ENCODE measurements at places on chromosomes 7 and 10. TPM values are rescaled to one million over a fixed set of nuclear protein-coding genes. Genes with fewer than 3 reads are reported as not detected.

- DNase-seq: no peak
These were observed 22.0 kb downstream of the ADRA2A start for GRCh38 chr10:111098679-111099437.

GRCh38 chr7:35604595-35604994 is 90.3 kb downstream of the HERPUD2 start:
- no peak for DNase-seq

DNA sequence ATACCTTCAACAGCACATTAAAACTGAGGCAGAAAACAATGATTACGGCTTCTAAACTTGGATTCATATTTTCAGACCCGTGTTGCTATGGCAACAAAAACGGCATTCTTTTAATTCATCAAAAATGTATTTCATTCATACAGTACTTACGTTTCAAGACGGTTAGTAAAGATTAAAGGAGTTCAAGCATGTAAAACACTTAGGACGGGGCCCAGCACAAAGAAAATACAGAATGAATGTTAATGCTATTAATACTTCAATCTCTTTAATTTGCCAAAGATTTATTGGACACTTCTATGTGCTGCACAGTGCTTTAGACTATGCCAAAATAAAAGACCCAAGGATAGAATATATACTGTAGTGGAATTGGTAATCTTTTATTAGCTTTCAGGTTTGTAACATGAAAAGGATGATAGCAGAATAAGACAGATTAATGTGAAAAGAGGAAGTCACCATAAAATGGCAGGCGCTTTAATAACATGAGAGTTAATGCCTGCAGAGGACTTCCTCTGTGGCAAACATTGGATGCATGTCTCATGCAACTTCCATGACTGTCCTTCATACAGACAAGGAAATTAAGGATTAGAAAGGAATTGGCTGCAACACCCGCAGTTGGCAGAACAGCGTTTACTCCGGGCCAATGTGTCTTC is 201.6 kb upstream of the KLF6 start:
- DNase-seq: no peak

Gene TAS2R3
- 2.6 TPM for total RNA-seq

Gene RP9
- 17.1 TPM for total RNA-seq
